ENCODE measurements at places on chromosomes 12 and 14.
A peak's percentile ranks its signal among the peaks of the same experiment; 100 is the strongest.

GRCh38 chr12:22626406-22626805, 1.4 kb downstream of the ETNK1 start:
- peak; percentile 16 for DNase-seq

DNA sequence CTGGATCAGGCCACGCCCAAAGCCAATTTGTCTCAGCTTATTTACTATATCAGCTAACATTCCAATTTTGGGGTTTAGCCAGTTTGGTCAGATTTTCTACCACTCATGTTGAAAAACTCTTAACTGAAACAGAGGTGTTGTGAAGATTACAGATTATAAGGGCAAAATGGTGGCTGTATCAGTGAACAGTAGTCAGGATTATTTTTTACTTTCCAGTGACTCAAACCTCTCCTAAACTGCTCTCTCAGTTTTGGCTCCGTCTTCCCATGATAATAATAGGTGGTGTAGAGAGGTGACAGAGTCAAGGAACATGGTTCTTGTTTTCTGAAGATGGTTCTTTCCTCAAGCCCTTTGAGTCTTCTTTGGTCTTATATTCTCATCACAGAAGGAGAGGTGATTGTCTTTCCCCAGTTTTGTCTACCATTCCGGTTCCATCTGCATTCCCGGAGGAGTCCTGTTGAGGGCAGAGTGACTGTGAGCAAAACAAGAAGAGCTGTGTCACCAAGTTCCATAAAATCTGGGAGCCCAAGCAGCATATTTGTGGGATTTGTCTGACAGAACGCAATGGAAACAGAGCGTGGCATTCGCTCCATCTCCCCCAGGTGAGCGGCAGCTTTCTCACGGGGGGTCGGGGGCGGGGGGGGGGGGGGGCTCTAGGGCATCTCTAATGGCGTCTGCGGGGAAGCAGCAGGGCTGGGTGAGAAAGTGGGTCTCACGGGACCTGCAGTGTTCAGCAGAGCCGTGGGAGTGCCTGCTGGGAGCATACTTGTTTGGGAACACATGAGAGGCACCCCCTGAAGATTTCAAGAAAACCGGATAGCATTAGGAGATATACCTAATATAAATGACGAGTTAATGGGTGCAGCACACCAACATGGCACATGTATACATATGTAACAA, 59.1 kb downstream of the TBC1D30 start:
- no peak for DNase-seq

- DNase-seq = no peak
Measured at GRCh38 chr12:71581206-71581605, 82.4 kb downstream of the ZFC3H1 start.

- no peak for DNase-seq
Measured at GRCh38 chr12:57107456-57108155, 3.6 kb downstream of the STAT6 start.

- no peak for DNase-seq
Measured at GRCh38 chr12:8672381-8672780, 9.8 kb upstream of the MFAP5 start.

DNA sequence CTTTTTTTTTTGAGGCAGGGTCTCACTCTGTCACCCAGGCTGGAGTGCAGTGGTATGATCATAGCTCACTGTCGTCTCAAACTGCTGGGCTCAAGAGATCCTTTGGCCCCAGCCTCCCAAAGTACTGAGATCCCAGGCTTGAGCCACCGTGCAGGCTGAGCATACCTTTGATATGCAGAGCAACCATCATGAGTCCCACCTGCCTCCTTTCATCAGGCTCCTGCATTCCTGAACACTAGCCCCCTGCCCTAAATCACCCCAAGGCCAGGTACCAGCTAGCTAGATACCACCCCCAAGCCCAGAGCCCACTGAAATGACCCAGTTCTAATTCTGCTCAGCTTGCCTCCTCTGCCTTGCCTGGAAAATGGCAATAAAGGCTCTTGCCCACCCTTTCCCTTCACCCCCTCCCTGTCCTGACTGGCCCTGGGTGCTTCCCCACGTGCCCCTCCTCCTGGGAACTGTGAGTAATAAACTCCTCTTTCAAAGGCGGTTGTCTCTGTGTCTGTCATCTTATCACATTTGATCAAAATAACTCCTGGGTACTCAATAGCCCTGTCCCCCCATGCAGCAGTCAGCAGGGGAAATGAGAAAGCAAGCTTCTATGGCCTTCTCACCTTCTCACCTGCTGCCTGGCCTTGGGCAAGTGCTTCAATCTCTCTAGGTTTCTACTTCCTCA, 6.4 kb upstream of the BRF1 start:
- DNase-seq = no peak

- peak; percentile 50 for DNase-seq
Measured at GRCh38 chr12:1811281-1811947, 9.0 kb upstream of the LRTM2 start.

DNA sequence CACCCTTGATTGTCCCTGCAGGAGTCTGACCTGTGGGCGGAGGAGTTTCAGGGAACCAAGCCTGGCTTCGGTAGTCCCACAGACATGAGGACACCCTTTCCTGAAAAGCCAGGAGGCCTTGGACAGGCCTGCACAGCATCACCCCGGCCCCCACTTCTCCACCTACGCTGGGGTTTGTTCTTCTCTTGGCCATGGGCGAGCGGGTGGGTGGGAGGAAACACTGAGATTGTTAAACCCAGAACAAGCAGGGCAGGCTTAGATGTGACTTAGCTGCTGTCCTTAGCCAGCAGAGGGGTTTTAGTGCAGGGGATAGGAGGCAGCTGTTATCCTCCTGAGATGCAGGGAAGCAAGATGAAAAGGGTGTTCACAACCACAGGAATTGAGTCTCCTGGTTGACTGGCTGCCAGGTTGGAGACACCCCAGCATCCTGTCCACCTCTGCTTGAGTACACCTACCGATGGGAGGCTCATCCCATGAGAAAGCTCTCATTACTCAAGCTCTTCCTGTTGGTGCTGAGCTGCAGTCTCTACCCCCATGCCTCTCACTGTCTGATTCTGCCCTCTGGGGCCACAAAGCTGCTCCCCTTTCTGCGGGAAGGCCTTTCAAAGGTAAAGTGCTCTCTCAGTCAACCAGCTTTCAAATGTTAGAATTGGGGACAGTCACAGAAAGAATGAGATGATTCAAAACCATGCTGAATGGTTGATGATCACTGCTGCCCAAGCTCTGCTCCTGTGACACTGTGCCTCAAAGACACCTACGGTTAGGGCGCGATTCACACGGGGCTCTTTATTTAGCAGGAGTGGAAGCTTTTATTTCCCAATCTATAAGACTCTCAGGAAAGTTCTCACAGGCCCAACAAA, 86.3 kb downstream of the IRF2BPL start:
- no peak for DNase-seq

DNA sequence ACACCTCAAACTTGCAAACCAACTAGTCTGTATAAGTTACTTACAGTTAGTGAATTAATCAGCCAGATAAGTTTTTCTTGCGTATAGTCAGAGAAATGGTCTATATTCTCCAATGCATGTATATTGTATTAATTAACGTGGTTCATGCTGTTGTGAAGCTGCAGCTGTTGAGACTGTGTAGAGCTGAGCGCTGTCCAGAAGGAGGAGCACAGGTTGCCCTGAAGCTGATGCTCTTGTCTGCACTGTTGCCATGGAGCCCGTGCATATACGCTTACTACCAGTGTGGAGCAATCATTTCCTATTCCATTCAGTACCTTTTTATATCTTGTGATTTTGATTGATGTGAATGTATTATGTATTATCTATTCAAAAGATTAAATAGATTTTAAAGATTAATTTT, 74.3 kb upstream of the ARID2 start:
- peak; percentile 16 for DNase-seq

DNA sequence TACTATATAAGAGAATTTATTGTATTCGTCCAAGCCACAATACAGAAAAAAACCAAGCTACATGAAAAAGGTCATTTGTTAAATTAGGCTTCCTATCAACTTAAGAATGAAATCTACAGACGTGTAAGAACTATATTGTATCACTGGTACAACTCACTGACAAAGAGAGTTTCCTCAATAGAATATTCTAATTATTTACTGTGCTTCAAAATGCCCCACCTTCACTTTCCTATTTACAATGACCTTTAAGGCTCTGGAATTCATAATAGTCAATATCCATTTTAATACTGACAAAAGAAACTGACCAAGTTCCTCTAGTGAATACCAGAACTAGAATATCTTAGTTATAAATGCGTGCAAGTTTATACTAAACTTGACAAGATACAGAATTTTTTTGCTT, 55.9 kb downstream of the C2CD5 start:
- DNase-seq = no peak

- DNase-seq = no peak
Measured at GRCh38 chr12:38053655-38054464, 262.7 kb upstream of the ALG10B start.

DNA sequence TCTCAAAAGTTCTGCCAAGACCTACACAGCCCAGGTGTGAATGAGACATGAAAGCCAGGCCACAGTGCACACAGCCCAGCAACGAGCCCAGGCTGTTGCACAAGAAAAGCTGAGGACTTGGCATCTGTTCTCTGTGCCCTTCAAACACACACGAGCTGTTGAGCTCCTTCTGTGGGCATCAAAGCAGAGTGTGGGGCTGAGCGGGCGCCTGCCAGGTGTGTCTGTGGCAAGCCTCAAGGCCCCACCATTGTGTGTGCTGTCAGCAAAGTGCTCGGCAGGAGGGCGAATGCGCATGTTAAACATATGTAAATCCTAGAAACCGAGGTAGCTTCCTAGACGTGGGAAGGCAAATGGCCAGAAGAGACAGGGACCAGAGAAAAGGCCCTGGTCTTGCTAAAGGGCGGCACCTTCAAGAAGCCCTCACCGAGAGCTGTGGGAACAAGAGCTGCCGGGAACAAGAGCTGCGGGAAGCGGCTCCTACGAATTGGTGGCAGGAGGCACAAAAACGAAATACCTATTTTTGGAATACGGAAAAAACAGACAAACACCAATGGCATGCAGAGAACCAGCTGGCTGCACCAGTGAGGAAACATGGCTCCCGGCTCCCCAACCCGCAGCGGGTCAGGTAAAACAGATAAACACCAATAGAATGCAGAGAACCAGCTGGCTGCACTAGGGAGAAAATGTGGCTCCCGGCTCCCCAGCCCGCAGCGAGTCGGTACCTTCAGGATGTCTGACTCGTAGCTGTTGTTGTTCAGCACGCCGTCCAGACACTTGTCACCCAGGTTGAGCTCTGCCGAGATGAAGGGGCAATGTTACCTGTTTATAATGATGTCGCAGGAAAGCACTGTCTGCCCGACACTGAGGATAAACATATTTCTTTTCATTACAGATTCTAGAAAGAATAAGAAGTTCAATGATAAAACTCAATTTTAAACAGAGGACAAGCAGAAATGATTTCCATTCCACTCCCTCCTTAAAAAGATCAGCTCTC, 19.0 kb upstream of the GOLGA3 start:
- no peak for DNase-seq

- DNase-seq = no peak
Measured at GRCh38 chr12:77163074-77164038, 98.0 kb upstream of the E2F7 start.

DNA sequence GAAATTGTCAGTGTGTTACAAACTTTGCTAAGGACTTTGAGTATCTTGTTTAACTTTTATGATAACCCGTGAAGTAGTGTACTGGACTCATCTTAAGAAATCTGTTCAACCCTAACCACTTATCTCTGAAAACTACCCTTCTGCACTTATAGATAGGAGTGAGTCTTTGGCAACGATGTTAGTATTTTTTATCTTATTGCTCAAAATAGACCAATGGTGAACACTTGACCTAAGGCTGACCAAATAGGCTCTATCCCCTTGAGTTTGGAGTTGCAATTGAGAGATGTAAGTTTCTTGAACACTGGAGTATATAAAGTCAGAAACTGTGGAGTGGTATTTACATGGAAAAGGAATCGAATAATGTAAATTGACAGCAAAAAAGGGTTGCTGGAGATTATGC, 786.1 kb downstream of the TMTC2 start:
- DNase-seq = no peak

DNA sequence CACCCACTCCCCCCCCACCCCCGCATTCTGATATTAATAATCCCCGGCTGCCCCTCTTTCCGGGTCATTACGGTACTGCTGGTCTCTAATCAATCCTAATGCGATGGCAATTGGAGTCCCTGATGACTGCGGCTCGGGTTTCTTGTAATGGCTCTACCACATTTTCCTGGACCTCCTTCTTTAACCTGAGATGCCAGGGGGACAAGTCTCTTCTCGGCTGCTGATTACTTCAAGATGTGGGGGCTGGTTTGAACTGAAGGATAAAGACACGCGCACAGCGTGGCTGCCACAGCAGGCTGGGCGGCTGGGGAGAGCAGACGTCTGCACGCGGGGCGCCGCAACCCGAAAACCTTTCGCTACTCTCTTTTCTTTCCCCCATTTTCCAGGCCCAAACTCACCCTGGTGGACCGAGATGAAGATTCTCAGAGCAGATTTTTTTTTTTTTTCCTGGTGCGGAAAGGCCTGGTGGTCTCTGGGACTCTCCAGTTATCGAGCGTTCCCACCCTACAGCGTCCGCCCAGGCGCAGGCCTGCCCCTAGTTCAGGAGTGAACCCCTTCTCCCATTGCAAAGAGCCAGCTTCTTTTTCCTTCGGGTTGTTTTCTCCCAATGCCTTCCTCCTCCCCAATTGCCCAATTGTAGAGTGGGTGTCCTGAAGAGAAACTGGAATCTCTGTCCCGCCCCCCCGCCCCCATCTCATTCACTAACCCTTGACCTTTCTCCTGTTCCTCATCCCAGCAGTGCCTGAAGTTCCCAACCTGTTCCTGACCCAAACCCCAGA, 6.0 kb upstream of the SIX1 start:
- no peak for DNase-seq

DNA sequence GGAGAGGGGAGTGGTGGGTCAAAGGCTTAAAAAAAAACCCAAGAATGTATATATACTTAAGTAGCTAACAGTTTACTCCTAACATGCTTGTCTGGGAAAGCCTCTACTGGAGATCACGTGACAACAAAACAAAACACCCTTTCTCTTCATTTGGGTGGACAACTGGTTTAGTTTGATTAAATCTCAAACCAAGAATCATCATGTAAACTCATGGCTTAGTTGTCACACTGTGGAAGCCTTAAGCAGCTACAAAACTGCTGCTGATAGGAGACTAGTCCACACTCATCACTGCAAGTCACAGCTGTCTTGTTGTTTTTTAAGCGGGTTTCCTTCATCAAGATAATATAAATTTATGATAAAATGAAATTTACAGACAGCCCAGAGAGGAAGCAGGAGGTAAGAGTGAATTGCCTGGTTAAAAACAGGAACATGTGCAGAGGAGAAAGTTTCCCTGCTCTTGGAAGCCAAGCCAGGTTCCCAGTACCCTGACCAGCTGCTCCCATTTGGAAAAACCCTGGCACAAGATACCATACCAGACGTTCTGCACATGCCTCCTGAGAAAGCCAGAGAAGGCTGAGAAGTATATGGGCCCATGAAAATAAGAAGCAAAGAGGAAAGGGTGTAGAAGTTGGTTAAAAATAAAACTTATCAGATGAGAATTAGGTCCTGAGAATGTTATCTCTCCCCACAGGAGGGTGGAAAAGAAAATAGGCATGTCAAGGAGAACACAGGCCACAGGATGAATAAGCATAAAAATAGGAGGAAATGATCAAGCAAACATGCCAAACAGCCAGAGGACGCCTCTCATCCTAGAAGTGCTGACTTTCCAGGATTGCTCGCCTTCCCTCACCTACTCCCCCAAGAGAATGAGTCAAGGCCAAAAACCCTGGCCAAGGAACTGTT, 34.0 kb downstream of the EGLN3 start:
- no peak for DNase-seq
